ENCODE measurements at places on chromosomes 6 and 20. TPM values are rescaled to one million over a fixed set of nuclear protein-coding genes. Genes with fewer than 3 reads are reported as not detected.

Gene CCND3
- total RNA-seq = 186 TPM

Gene AVP
- total RNA-seq = not detected

Gene CASS4
- total RNA-seq = not detected

Gene CST2
- total RNA-seq = 0.25 TPM

Gene HLA-DMB
- total RNA-seq = 1.3 TPM

Gene NRN1
- 0.65 TPM for total RNA-seq

Gene GPR6
- total RNA-seq = not detected

Gene PLCG1
- total RNA-seq = 28.5 TPM

Gene PGC
- total RNA-seq = not detected

Gene COL9A3
- 0.55 TPM for total RNA-seq

Gene COL10A1
- total RNA-seq = not detected

Data from A549 treated with GW870086 at 1 μM for 4 hours (cell line).